NCI-H226 (cell line): ENCODE measurements at places on chromosomes 3 and 15.

DNA sequence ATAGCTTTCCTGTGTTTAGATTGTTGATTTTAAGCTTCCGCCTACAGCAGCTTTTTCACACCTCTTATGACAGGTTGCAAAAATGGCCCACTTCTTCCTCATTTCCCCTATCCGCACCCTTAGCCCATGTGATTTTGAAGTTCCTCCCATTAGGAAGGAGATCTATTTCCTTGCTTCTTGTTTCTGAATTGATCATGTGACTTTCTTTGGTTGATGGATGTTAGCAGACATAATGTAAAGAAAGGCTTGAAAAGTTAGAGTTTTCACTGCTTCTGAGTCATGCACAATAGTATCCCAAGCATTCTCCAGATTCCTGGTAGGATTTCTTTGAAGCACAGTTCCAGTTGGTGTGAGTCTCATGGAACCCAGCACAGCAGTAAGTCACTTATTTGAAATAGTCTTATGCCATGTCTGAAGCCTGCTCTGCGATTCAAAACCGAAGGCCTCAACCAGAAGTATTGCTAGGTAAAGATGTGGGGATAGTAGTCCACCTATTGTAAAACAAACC is 76.6 kb downstream of the EDEM1 start:
- DNase-seq: no peak

- no peak for DNase-seq
These were observed 47.1 kb downstream of the ERC2 start for GRCh38 chr3:56421205-56421604.

DNA sequence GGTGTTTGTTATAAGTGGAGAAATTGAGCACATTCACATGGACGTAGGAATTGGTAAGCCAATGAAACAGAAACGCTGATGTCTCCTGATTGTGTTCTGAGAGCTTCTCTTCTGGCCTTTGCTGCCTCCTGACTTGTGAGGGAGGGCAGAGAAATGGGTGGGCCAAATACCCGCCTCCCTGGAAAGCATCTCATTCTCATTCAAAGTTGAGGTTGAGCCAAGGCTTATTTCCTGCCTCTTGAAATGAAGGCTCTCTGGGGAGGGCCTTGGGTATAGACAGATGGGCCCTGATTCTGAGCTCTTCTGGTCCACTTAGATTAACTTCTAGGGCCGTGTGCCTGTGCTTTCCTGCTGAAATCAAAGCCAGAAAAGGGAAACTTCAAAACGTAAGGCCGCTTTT is 57.4 kb upstream of the MYZAP start:
- no peak for DNase-seq

- DNase-seq: no peak
These were observed 574.7 kb upstream of the ADAMTS9 start for GRCh38 chr3:65262548-65262947.

DNA sequence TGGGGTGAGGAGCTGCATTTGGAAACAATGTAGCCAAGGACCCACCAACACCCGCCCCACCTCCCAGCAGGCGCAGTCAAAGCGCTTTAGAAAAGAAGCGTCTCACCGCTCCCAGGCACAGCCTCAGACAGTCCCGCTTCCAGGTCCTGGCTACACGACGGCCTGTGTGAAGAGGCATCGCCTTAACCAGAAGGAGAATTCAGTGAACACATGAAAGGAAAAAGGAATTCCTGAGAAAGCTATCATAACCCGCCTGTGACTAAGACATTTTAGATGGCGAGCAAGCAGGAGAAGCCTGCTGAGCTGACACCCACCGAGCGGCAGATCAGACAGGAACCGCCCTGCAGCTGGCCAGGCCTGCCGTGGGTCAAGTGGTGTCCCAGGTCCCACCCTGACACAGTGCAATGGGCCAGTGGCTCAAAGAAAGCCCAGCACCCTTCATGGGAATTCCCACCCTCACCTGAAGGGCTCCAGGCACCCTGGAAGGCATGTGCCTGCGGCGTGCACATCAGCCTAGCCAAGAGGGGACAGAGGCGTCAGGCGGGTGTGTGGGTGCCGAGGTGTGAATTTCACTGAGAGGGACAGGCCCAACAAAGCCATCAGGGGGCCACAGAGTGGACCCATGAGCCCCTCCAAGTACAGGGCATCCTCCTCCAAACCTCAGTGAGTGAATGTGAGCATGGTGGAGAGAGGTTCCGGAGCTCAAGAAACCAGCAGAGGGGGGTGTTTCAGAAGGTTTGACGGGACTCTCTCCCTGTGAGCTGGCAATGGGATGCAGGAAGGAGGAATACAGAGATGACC is 144.8 kb downstream of the NSMCE3 start:
- no peak for DNase-seq

DNA sequence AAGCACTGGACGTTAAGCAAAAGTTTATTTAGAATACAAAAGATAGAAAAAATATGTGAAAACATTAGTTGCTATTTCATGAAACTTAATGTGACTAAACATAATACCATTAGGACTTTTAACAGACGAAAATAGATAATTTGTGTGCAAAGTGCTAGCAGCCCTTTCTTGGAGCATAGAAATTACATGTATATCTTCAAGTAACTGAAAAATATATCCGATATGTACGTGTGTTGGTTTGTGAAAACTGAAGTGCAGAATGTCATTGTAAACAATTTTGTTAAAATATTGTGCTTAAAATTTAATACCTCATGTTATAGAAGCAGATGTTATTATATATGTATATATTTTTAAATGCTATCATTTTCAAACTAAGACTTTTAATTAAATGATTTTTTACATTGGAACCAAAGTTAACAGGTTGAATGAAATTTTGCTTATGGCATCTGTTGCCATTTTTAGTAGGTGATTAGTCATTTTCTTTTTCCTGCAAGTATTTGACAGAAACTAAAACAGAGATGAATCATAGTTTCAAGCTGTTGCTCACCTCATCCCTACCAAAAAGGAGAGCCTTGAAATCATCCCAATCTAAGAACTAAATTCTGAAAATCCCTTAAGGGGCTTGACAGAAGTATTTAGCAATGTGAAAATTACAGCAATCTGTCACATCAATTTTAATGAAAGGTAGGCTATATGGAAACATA is 334.8 kb downstream of the NAALADL2 start:
- peak; percentile 42 for DNase-seq

DNA sequence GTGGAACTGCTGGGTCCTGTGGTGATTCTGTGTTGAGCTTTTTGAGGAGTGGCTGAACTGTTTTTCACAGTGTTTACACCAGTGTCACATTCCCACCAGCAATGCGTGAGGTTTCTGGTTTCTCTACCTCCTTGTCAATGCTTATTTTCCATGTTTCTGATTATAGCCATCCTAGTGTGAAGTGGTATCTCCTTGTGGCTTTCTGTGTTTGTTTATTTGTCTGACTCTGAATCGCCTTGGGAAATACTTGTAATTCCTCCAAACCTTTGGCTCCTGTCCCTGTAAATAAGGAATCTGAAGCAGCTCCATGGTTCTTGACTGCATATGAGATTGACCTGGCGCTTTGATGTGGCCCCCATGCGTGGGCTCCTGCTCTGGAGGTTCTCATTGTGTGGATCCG is 20.6 kb downstream of the FAN1 start:
- DNase-seq: no peak
